ENCODE measurements at places on chromosomes 12 and 14.

DNA sequence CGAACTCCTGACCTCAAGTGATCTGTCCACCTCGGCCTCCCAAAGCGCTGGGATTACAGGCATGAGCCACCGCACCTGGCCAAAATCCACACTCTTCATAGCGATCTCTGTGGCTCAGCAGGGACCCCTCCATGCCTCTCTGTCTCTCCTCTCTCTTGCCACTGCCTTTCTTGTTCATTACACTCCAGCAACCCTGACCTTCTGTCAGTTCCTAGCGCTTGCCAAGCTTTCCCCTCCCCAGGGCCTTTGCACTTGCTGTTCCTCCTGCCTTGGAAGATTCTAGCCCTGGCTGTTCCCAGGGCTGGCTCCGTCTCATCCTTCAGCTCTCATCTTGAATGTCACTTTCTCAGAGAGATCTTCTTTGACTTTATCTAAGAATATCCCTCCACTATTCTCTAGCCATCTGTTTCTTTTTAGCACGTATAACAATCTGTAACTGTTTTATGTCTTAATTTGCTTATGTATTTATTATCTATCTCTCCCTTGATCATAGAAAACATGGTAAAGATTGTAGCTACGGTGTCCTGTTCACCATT lies 38.9 kb upstream of the MAP1LC3B2 start:
- no peak for DNase-seq

DNA sequence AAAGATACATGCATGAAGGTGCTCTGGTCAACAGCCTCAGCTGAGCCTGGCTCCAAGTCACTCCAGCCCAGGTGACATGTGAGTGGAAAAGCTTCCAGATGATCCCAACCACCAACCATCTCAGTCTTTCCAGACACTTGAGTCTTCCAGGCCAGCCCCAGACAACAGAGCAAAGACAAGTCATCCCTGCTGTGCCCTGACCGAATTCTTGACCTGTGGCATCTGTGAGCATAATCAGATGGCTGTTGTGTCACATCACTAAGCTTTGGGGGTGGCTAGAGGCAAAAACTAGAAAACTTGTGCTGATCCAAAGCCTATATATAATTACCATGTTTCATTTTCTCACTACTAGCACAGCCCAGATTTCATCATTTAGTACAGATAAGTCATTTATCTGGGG lies 50.8 kb upstream of the ISM2 start:
- DNase-seq = no peak

GRCh38 chr12:52658196-52658595 lies 6.2 kb upstream of the KRT2 start:
- DNase-seq = no peak

GRCh38 chr12:50222275-50222783 lies 55.2 kb upstream of the CERS5 start:
- DNase-seq = no peak

DNA sequence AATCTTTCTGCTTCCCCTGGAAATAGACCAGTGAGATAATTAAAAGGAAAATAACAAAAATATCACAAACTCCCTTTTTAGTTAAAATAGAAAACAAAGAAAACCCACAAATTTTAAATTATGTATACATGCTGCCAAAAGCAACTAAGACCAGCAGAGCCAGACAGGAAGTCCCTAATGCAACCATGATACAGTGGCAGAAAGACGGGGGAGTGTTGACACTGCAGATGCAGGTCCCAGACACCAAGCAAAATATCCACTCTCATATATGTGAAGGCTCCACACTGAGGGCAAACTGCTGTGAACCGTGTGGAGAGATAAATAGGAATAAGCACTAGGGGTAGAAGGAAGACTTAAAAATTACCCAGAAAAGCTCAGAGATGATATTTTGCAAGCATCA lies 401.0 kb downstream of the BTG1 start:
- no peak for DNase-seq

DNA sequence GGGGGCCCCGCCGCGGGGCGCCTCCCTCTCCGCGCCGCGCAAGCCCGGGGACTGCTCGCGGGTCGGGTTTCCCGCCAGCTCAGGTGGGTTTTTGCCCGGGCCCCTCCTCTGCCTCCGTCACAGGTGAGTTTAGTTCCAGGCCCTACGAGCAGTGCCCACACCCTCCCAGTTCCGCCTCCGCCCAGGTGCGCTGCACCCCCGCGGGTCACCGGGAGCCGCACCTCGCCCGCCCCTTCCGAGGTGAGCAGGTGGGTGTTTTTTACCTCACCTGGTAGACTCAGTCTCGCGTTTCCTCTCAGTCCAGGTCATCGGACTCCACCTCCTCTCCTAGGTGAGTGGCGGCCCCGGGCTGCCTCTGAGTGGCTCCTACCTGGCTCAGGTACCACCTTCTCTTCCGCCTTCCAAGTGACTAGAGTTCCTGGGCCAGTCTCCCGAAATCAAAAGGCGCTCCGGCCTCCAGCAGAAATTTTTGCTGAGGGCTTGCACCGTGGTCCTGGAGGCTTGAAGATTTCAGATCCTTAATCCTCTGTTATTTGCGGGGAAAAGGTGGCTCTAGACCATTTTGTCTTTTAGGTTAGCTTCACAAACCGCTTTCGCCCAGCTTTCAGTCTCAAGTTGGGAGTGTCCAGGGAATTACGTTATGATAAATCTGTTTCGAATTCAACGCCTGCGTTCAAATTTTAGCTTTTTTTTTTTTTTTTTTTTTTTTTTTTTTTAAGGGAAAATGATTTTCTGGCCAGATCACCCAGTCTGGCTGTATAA lies at the start of gene TMEM30B:
Gene TMEM30B, minus strand, starts transcription at position 153 of the 762 bp plus-strand sequence. CDS start 191 bp downstream, outside the sequence.
- DNase-seq = no peak

DNA sequence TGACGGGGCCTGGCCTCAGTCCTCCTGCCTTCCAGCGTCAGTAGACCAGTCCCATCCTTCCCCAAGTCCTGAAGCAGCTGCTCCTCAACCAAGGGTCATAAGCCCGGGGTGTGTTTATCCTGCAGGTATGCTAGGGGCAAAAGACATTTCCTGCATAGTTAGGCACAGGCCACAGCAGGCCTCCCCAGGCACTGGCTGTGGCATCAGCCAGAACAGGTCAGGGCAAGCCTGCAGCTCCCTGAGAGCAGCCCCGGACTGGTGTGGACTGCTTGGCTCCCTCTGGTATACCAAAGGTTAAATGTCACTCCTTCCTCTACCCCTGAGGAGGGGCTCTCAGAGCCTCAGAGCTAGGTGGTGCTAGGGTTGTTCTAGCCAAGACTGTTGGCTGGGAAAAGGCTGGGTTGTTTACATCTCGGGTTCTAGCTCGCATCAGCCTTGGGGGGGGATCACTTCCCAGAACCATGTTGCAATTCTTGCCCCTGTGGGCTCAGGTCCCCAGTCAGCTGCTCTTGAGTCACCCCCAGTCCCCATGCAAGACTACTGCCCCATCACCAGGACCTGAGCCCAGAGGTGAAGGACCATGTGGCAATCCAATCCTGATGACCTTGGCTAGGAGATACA lies 2.9 kb downstream of the MMP14 start:
- no peak for DNase-seq

GRCh38 chr14:83714151-83714550 lies 1815.8 kb upstream of the FLRT2 start:
- DNase-seq = no peak

DNA sequence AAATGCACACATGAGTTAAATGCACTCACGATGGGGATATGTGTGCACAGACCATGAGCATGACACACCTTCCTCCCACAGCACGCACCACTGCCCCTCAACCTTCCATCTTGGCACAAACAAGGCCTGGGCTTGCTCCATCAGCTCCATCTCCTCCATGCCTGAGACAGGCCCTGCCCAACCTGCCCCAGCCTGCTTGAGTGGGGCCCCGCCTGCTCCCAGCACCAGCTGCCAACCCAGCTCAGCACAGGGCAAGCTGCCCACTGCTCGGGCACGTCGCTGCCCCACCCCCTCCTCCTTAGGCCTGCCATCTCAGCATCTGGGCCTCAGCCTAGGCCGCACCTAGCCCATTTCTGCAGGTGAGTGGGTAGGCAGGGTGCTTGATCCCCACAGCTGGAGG lies 27.6 kb upstream of the KRT78 start:
- DNase-seq = no peak

- DNase-seq = no peak
These were observed 4.2 kb downstream of the TBK1 start for GRCh38 chr12:64456119-64456518.

DNA sequence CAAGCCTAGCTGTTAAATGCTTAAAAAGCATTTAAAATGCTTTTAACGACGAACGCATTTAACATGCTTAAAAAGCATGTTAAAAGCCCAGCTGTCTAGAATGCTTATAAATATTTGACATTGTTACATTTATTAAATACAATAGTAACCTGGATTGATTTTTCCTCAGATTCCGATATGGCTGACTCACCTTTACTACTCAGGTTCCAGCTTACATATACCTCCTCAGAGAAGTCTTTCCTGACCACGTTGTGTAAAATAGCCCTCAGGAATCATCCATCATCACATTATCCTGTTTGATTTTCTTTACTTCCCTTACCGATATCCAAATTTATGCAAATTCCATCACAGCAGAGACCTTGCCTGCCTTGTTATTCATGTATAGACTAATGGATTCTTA lies 51.4 kb downstream of the SLC41A2 start:
- no peak for DNase-seq

GRCh38 chr12:32895688-32896431 lies 717 bp downstream of the PKP2 start:
- DNase-seq = no peak

DNA sequence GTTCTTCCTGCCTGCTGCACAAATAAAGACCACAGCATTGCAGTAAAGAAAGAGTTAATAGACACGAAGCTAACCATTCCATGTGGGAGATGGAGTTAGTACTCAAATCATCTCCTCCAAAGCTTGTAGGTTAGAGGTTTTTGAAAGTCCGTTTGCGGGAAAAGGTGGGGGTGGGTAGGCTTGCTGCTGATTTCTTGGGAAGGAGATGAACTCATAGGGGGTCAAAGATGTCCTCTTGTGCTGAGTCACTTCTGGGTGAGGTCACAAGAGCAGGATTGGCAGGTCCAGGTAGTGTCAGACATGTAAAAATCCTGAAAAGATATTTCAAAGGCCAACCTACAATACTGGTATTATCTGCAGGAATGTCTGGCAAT lies 66.4 kb downstream of the PTHLH start:
- DNase-seq = no peak

- DNase-seq = no peak
These were observed 3.9 kb downstream of the SLCO1A2 start for GRCh38 chr12:21330682-21331253.

DNA sequence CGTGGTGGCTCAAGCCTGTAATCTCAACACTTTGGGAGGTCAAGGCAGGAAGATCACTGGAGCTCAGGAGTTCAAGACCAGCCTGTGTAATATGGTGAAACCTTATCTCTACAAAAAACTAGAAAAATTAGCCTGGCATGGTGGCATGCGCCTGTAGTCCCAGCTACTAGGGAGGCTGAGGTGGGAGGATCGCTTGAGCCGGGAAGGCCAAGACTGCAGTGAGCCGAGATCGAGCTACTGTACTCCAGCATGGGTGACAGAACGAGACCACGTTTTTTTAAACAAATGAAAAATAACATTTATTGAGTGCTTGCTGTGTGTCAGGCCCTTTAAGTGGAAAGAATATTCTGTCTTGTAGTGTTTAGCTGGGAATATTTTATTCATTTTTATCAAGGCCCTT lies 26.6 kb upstream of the CLMN start:
- no peak for DNase-seq

DNA sequence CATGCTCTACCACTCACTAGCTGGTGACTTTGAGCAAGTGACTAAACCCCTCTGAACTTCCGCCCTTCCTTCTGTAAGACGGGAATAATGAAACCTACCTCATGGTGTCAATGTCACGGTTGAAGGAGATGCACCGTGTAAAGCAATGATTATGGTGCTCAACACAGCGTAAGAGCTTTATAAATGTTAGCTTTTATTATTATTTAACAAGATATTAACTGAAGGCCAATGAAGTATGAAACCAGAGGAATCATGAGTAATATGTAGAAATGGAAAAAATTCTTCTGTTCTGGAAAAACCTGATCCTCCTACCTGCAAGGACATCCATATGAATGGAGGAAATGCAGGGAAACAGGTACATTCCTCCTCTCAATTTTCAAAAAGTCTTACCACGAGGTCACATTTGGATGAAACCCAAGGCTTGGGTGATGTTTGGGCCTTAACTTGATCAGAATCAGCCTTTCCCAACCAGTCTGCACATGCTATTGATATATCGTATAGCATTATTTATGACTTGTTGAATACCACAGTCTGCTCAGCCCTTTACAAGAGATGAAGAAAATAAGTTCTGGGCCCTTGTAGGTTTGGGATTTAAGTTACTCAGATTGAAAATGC lies 166.8 kb upstream of the TBX3 start:
- no peak for DNase-seq

GRCh38 chr12:107490010-107490409 lies 195.6 kb upstream of the PWP1 start:
- no peak for DNase-seq

DNA sequence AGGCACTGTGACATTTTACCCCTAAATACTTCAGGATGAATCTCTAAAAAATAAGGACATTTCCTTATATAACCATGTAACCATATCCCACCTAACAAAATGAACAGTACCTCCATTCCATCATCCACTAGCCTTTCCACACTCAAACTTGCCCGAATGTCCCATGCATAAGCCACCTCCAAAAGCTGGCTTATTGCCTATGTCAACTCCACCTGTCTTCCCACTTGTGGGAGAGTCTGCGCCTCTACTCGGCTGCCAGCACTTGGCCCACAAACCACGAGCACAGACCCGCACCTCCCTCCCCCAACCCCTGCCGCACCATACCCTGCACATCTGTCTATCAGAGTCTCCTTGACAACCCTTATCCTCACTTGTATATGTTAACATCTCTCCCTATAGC lies 165.8 kb downstream of the CALM1 start:
- no peak for DNase-seq

DNA sequence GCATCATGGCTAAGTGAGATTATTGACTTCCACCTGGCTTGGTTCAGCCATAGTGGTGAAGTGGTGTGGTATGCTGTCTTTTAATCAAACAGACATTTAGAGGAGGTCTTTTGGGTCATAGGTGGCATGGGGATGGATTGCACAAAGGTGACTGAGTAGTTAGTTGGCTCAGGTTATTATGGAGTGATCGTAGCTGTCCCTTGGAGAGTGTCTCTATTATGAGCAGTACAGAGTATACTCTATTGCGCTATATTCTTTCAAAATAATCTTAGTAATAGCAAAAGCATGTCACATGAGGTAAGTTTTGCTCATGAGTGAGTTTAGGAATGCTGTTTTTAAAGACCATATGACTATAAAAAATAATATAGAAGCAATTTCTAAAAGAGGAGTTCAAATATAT lies 60.4 kb downstream of the RASSF8 start:
- DNase-seq = no peak

GRCh38 chr12:132925597-132926414 lies 30.3 kb downstream of the ZNF605 start:
- DNase-seq = no peak

DNA sequence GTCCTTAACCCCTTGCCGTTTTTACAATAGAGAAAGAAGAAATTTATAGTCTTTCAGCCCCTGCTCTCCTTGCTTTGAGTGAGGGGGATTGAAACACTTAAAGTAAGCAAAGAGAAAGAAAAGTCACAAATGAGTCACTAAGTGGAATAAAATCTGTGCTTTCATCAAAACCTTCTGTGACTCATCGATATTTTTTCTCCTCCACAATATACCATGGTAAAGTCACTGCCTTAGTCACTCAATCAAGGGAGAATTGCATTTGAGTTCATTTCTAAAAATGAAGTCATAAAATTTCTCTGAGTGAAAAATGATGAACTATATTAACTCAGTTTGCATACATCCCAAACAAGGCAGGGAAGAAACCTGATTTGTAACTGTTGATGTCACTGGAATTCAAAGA lies 470.3 kb downstream of the FOXG1 start:
- DNase-seq = no peak
